ENCODE measurements at places on chromosomes 5 and 9. TPM values are rescaled to one million over a fixed set of nuclear protein-coding genes. Genes with fewer than 3 reads are reported as not detected.

DNA sequence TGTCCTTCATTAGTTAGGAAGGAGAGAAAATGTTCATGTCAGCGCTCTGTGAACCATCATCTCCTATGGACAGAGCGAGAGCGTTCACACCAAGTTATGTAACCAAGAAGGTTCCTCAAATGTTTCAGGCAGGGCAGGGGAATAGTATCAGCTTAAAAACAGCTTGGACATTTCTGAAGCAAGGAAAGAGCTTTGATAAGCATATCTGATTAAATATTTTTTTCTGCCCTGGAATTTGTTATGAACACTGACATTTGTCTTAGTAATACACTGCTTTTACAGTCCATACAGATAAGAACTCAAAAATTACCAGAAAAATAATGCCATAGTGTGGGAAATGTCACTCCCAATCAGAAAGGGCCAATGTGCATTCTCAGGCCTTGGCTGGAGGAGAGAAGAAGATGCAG is 66.3 kb upstream of the LIFR start:
- DNase-seq = no peak

DNA sequence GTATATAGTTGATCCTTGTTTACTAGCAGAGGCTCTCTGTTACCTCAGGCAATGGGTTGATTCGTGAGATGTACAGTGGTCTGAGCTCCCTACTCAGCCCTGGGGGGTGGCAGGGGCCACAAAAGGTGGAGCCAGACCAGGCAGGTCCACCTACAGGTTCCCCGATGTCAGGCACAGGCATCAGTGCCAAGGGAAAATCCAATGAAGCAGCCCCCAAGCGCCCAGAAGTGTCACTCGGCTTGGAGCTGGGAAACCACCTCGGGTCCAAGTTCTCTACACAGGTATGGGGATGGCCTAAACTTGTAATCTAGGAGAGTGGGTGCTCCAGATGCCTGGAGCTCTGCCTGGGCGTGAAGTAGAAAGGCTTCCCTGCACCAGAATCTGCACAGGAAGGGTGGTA is 188.8 kb downstream of the KIAA0825 start:
- DNase-seq = no peak

GRCh38 chr9:88747768-88748167 is 212.8 kb downstream of the NXNL2 start:
- no peak for DNase-seq

Gene PCDHA4
- 3.1 TPM for total RNA-seq

DNA sequence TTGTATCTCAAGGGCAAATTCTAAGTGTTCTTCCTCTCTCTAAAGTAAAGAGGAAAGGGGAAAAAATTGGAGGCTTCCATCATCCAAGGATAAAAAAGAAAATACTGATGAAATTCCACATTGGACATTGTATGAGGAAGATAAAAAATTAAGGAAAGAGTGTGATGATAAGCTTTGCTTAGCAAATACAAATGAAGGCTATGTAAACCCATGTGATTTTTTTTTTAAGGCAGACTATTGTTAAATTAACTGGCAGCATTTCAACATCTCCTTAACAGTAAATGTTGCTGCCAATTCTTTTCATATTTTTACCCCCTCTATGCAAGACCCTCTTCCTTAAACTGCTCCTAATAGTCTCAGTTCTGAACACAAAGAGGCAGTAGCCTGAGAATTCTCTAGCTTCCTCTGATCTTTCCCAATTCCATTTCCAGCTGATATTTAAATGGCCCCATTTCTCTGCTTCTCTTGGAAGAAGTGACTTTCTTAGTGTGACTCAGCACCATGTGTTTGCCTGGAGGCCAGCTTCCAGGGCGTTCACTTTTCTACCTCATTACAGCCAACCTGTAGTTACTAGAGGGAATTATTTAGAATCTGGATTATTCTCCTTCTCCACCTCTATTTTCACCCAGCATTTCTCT is 159.7 kb downstream of the TLE1 start:
- no peak for DNase-seq

- DNase-seq = no peak
Observed at GRCh38 chr5:78076351-78076750, 218.1 kb downstream of the AP3B1 start.

DNA sequence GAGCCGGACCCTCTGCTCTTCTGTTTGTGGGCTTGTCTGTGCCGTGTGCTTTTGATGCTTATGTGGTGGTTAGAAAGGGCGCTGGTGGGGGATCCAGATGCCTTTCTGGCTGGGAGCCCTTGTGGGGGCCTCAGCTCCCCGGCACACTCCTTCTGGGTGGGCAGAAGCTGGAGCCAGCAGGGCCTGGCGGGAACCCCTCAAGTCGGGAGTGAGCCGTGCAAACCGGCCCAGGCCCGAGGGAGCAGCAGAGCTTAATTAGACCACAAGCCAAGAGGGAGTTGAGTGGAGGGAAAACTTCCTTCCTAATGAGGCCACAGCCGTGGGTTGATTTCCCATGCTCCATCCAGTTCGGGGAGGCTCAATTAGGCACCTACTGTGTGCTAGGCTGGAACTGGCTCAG is 76.0 kb upstream of the RNU6ATAC start:
- DNase-seq = no peak

- no peak for DNase-seq
Observed at GRCh38 chr5:149018909-149019443, 43.9 kb downstream of the SH3TC2 start.

GRCh38 chr5:57386958-57387357 is 95.7 kb downstream of the ACTBL2 start:
- DNase-seq = no peak

DNA sequence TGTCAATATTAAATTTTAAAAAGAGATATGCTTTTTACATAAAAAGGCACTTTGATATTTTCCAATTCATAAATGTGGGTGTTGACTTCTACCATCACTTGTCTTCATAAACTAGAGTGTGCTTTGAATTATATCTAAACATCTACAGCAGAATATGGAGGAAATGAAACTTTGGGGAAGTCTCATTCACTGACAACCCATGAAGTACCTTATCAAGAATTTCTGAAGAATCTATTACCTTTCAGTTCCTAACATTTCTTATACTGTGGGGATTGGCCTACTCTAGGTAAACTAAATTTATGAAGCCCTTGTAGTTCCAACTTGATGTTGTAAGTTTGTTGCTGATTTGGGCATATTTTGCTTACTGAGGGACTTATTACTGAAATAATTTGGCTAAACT is 81.9 kb downstream of the EMB start:
- DNase-seq = no peak

Measured in Panc1 (cell line).